ENCODE measurements at places on chromosomes 5 and 9.
A peak's percentile ranks its signal among the peaks of the same experiment; 100 is the strongest.

- no peak for DNase-seq
Measured at GRCh38 chr5:54619731-54620130, 102.2 kb downstream of the SNX18 start.

DNA sequence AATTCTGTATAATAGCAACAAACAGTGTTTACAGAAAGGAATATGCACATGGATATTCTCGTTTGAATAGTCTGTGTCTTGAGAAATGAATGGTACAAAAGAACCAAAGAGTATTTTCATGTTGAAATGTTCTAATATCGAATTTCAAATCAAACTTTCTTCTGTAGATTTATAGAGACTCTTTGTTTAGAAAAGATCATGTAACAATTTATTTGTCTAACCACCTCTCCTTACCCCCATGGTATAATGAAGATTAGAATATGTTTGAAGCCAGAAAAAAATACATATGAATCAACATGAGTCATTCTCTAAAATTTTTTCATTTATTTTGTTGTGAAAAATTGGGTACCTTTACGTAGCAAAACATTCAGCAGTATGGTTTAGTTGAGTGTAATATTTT lies 285.6 kb downstream of the PRR16 start:
- DNase-seq = no peak

- peak; percentile 23 for DNase-seq
Measured at GRCh38 chr5:79702606-79703380, 13.2 kb downstream of the CMYA5 start.

DNA sequence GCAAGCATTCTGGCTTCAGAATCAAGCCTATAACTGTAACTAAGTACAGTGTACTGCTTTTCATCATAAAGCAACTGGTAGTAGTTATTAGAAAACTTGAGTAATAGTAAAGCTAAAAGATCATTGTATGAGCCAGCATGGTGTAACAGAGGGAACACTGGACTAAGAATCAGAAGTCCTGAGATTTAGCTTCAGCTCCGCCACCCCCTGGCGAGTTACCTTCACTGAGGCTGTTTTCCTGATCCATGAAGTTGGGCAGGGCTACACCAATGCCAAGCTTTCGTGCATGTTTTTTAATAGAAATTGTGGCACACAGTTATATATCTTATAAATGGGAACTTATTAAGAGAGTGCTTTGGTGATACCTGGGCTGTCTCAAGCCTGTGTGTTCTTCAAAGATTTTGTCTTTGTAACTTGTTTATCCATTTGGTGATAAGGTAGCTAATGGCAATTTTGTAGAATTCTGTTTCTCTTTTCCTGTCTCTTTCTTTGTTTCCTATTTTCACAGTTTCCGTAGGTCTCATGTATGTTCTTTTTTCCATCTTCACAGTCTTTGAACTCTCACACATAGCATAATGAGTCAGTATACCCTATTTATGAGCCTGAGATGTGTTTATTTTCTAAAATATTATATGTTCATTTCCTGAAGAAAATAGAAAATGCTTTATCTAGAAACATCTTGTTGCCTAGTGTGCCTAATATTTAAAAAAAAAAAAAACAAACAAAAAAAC lies 102.3 kb downstream of the GDNF start:
- DNase-seq = no peak
